ENCODE measurements at places on chromosomes 2 and 18.

GRCh38 chr2:101120124-101120996 lies 30.8 kb downstream of the TBC1D8 start:
- no peak for DNase-seq

DNA sequence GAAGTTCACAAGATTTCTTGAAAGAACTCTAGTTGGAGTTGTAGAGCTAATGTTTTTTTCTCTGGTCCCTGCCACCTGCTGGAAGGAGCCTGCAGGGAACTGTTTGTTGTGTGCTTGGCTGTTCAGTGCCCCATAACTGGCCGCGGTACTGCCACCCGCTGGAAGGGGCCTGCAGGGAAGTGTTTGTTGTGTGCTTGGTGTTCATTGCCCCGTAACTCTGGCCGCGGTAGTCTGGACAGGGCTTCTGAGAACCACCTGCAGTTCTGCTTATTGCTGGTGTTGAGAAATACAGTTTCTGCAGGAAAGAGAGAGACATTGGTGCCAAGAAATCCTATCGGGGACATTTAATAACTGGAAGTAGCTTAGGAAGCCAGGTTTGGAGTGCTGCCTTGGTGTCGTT lies 58.1 kb downstream of the AGAP1 start:
- DNase-seq = no peak

DNA sequence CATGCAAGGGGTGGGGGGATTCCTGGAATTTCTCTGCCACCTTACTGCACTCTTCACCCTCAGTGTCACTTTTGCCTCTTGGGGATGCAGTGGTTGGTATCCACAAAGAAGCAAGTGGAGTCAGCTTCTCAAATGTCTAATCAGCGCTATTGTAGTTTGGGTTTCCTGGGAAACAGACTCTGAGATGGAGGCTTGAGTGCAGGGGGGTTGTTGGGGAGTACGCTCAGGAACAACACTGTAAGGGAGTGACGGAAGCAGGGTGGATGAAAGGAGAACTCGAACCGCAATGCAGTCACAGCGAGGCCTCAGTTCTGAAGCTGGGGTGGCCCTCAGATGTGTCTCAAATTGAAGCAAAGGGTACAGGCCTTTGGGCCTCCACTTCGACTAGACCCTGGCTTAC lies 73.6 kb upstream of the EPC2 start:
- no peak for DNase-seq

DNA sequence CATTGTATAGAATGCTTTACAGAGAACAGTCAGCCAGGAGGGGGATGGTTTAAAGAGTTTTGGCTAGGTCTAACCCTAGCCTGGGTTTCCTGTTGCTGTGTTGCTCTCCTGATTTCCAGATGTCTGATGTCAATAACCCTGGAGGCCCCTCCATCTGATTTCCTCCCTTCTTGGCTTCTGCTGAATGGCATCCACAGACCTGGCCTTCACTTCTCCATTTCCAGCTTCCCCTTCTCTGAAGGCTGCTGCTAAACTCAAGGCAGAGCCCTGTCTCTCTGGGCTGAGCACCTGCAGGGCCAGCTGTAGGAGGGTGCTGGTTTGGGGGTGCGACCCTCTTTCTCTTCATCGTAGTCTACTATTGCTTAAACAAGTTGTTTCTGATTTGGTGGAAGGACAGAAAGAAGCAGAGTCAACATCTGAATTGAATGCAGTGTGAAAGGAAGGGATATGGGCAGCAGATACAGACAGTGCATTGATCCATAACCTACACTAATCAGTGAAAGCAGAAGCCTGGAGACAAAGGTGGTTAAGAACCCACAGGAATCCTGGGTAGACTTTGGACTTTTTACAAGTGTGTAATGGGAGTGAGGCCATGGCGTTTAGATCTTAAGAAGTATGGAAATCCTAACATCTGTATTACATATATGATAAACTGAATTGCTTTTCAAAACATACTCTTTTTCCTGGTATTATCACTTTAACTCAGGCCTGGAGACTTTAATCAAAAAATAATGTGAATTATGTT lies 153.6 kb downstream of the HRH4 start:
- DNase-seq = no peak

DNA sequence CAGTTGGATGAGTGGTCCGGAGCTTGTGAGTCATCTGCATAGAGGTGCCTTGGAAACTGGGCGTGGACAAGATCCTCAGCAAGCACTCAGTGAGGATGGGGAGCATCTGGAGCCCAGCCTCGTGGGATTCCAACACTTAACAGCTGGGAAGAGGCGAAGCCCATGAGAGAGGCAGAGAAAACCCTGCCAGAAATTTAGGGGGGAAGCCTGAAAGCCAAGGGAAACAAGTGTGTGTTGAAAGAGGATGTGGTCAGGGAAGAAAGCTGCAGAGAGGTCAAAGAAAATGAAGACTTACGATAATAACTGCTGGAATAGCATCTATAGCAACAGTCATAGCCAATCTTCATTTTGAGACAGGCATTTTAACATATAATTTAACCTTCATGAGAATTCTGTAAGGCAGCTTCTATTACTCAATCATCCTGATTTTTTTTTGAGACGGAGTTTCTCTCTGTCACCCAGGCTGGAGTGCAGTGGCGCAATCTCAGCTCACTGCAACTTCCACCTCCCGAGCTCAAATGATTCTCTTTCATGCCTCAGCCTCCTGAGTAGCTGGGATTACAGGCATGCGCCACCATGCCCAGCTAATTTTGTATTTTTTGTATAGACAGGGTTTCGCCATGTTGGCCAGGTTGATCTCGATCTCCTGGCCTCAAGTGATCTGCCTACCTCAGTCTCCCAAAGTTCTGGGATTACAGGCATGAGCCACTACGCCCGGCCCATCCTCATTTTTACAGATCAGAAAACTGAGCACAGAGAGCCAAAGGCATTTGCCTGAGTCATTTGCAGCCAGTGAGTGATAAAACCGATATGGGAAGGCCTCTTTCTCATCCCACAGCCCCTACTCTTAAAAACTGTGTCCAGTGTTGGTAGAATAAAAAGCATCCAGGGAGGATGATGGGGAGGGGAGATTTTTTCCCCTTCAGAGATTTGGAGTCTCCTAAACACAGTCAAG lies 214.4 kb upstream of the EPAS1 start:
- DNase-seq = no peak

- no peak for DNase-seq
Measured at GRCh38 chr2:2747797-2748301, 416.8 kb upstream of the MYT1L start.

DNA sequence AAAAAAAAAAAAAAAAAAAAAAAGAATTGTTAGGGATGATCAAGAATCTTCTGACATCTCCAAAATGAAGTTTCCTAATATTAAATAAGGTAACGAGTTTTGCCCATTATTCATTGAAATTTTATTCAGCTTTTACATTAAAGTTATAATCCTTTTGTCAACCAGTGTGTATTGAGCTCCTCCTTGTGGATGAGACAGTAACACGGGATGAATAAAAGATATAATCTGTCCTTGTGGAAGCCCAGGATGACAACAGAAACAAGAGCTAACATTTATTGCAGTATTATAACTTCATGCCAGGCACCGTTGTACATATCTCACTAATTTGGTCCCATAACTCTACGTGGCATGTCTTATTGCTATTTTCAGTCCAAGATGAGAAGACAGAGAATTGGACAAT lies 33.4 kb upstream of the SERPINB7 start:
- DNase-seq = no peak
